ENCODE measurements at places on chromosomes 1 and 21.

DNA sequence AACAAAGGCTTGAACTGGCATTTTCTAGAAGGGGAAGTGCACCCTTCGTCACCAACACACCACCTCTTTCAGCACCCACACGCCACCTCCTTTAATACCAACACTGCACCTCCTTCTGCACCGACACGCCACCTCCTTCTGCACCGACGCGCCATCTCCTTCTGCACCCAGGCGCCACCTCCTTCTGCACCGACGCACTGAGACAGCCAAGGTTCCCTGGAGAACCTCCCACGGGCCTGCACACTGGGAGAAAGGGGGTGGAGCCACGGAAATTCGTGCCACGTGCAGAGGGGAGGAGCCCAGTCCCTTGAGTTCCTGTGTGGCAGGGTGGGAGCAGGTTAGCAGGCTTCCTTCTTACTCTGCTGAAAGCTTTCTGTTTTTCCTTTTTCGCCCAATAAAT lies 327.9 kb upstream of the C1orf174 start:
- DNase-seq = peak; percentile 21

DNA sequence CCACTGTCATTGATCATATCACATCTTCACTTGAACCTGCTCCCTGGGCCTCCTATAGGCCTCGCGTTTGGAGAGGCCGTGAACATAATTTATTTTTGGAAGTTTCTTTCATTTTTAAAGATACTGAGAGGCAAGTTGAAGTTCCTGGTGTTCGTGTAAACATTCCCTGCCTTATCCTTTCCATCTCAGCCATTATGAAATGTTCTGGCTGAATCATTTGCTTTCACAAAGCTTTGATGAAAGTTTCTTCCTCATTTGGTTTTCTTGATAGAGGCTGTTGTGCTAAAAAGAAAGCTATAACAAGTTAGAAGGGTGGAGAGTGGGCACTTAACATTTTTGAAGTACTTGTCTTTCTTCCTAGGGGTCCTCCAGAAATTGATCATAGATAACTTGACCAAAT lies 15.5 kb downstream of the CAMTA1 start:
- DNase-seq = no peak

- DNase-seq = no peak
Observed at GRCh38 chr1:220005489-220005888, 40.8 kb downstream of the EPRS1 start.

- DNase-seq = no peak
Observed at GRCh38 chr1:1630191-1630964, 1.6 kb upstream of the MMP23B start.

GRCh38 chr1:98099501-98099900 lies 178.7 kb upstream of the DPYD start:
- no peak for DNase-seq

DNA sequence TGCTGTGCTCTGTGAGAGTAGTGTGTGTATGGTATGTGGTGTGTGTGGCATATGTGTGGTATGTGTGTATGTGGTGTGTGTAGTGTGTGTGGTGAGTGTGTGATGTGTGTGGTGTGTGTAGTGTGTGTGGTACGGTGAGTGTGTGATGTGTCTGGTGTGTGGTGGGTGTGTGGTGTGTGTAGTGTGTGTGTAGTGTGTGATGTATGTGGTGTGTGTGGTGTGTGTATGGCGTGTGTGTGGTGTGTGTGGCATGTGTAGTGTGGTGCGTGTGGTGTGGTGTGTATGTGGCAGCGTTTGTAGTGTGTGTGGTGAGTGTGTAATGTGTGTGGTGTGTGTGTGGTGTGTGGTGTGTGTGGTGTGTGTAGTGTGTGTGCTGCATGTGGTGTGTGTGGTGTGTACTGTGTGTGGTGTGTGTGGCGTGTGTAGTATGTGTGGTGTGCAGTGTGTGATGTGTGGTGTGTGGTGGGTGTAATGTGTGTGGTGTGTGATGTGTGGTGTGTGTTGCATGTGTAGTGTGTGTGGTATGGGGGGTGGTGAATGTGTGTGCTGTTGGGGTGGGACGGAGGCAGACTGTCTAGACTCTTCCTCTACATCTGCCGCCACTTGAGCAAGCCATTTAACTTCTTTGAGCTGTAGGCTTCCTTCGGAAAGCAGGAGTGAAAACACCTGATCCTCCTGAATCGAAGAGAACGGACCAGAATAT lies 33.5 kb downstream of the GPA33 start:
- no peak for DNase-seq

Data from LNCaP clone FGC (cell line).